ENCODE measurements at places on chromosomes 7 and 10. TPM values are rescaled to one million over a fixed set of nuclear protein-coding genes. Genes with fewer than 3 reads are reported as not detected.

The GIMAP4 gene
- total RNA-seq = 0.44 TPM

The ZFAND4 gene
- total RNA-seq = 7.1 TPM

The PPP1R17 gene
- total RNA-seq = not detected

The STEAP2 gene
- 19.0 TPM for total RNA-seq

The HYAL4 gene
- not detected for total RNA-seq
